Osteocyte (in vitro differentiated cells): ENCODE measurements at places on chromosomes 11 and 22. TPM values are rescaled to one million over a fixed set of nuclear protein-coding genes. Genes with fewer than 3 reads are reported as not detected.

APOA4 gene
- total RNA-seq: not detected in 2 replicates

TREH gene
- not detected in 2 replicates for total RNA-seq

HEPN1 gene
- not detected in 2 replicates for total RNA-seq

GRCh38 chr11:65552388-65552951 is 5.7 kb downstream of the LTBP3 start:
- DNase-seq: no peak

- DNase-seq: no peak
Observed at GRCh38 chr11:18071098-18071705, 25.1 kb upstream of the TPH1 start.

UPK2 gene
- total RNA-seq: 0.42 and 0.86 TPM in 2 replicates

OSBP2 gene
- total RNA-seq: 3.8 and 4.2 TPM in 2 replicates

DNA sequence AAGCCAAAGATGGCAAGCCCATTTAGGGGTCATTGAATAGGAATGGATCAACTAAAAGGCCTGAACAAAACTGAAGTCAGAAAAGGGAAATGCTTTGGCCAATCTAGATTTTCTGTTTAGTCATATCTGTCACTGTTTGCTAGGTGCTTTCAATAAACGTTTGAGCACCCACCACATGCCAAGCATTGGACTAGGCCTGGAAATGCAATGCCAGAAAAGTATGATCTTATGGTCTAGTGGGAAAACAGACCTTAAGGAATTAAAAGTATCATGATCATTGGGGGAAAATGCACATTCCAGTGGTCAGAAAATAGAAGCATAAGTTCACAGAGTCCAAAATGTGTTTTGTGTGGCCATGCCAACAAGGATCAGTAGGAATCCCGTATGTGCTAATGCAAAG is 76.8 kb upstream of the BIRC3 start:
- no peak for DNase-seq

DNA sequence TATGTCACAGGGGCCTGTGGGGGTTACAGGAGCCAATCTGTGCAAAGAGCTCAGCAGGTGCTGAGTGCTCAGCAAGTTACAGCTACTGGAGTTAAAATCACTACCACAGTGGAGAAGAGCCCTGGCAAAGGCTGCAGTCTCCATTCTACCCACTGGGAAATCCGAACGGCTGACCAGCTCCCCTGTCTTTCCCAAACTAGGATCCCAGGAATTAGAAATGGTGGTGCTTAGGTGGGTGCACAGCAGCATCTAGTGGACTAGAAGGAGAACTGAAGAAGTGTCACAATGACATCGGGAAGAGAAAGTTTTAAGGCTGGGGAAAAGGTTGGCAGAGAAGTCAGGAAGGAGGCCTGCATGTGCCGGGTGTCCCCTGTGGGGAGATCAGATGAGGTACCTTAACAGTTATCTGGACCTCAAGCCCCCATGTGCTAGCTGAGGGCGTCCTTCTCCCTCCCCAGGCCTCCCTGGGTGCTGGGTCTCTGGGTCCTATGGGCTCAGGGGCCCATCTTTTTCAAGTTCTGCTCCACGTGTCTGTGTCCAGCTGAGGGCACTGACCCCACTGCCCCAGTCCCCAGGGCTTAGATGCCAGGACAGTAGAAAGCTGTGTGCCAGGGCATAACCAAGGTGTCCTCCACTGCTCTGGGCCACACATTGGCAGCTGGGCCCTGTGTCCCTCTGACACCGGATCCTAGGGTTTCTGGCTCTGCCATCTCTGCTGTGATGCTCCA is 1.9 kb downstream of the PIWIL3 start:
- no peak for DNase-seq

DNA sequence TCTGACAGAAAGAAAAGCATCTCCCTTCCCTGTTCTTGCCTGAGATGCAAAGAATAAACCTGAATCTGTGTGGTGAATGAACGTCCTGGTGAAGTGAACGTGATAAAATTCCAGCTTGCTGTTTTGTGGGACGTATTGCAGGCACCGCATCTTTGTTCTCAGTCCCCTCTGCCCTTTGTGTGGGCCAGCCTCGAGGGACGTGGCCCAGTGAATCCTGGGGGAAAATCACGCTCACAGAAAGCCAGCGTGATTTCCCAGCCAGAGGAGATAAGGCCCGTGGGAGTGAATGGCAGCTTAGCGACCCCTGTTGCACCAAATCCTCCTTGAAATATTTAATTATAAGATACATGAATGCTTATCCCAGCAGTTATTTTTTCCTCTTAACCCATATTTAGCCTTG is 129.1 kb downstream of the COMMD9 start:
- no peak for DNase-seq

DNA sequence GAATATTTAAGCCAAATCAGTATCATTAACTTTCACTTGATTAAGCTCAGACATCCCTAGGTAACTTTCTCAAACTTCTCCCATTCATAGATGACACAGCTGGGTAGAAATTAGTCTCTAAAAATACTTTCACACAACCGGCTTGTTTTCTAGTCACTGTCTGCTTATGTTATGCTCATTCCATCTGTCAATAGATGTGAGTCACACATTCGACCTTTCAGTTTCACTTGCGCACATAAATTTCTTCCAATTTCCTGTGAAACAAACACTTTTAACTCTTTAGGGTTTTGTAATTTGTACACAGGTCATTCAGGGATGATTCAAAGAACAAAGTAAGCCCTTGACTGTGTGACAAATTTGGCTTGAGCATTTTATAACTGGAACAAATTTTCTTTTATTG is 723.0 kb downstream of the KCNA4 start:
- no peak for DNase-seq

GRCh38 chr11:17313349-17314231 is 37.1 kb downstream of the NUCB2 start:
- DNase-seq: no peak

DNA sequence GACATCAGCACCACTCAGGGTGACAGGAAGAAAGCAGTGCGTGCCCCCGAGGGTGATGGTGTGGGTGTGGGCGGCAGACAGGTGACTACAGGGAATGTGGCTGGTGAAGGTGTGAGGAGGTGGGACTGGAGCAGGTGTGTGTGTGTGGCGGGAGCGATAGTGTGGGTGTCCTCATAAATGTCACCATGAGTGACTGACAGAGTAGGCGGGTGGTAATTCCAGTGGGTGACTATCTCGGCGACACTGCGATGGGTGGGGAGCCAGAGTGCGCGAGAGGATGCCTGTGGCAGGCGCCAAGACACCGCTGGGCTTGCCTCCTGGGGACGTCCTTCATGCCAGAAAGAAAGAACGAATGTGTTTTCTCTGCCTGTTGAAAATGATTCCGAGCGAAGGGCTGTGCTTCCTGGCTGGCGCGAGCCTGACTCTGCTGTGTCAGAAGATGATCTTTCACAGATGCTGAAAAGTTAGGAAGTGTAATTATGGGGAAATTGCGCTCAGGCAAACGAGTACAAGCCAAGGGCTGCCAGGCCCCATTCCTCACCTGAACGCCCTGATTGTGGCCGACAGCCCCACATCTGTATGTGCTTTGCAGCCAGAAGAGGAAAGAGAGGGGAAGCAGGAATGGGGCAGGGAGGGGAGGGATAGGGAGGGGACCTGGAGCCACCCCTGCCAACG is 98.8 kb upstream of the CD82 start:
- DNase-seq: no peak

AGBL2 gene
- 0.34 and 0.75 TPM in 2 replicates for total RNA-seq

GRCh38 chr22:19664951-19665783 is 49.1 kb upstream of the SEPTIN5 start:
- DNase-seq: peak; percentile 74
